Tibial nerve (tissue), 4 donors: ENCODE measurements at places on chromosomes 6 and 20. TPM values are rescaled to one million over a fixed set of nuclear protein-coding genes. Genes with fewer than 3 reads are reported as not detected.

DNA sequence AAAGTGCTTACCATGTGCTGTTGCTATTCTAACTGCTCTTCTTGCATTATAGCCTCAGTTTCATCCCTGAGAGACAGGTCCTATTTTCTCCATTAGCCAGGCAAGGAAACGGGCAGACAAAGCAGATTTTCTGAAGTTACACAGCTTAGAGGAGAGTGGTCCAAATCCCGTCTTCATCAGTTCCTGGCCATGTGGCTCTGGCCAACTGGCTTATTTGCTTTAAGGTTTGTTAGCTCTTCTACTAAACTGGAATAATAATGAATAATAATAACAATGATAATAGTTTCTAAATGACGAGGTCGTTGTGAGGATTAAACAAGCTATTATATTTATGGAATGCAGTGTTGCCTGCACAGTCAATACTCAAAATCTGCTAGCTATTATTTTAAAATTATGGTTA lies 35.8 kb upstream of the BCAS1 start:
- DNase-seq, result no peak

- DNase-seq, result no peak
Observed at GRCh38 chr6:112029045-112029822, 24.7 kb upstream of the CCN6 start.

DNA sequence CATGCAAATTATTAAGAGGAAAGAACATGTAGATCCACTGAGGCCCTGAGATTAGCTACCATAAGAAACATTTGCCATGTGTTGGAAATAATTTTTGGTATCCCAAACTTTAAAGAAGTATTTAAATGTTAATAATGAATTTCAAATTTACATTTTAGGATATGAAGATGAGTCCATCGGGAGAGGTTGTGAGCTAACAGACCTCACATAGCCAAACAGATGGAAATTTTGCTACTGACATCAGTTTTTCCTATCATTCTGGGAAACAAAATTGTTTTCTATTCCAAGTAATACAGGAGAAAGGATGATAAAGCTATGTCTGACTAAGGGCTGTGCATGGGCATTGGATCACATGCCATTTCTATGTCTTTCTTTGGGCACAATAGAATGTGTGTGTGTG lies 809.6 kb downstream of the TENT5A start:
- no peak for DNase-seq

DNA sequence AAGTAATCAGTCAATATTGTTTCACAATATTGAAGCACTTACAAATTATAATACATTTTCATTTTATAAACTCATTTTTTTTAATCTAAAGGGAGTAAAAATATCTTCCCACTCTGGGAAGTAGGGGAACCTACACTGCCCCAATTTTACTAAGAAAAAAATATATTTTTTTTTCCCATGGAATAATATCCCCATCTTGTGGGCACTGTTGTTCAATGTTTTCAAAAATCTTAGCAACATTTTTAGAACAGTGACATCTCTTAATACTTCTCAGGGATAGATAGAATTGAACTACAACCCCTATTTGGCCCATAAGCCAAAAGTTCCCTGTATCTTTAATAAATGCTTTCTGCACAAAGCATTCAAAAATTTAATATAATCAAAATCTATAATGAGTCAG lies 42.9 kb downstream of the ARHGAP18 start:
- DNase-seq, result no peak

The TMC2 gene
- 0.30 TPM for total RNA-seq

The GHRH gene
- not detected for total RNA-seq

DNA sequence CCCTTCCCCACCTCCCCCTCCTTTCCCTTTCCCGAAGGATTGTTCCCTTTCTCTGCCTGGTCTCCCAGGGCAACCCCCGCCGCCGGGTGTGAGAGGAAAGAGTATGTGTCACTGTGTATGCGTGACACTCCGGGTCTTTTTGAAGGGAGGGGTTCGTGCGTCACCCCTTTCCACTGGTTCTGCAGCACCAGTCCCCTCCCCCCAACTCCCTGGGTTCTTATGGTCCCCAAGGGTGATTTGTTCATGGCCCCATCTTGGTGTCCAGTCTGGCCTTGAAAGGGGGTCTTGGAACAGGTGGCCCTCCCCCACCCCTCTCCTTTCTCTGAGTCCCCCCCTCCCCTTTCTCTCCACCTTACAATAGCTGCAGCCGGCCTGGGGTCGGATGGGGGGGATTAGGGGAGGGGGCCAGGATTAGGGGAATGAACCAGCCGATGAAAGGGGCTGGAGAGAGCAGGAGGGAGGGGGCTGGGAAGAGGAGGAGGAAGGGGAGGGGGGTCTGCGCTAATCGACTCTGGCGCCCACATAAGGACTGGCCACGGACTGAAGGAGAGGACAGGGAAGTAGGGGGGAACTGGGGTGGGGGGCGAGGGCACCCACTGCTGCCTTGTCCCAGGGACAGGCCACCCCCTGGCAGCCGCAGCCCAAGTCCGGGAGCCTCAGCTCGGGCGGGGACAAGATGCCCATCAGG lies 1.3 kb upstream of the RING1 start:
- no peak for DNase-seq

GRCh38 chr6:54503144-54503543 lies 194.9 kb downstream of the TINAG start:
- DNase-seq, result no peak

The LRRN4 gene
- not detected for total RNA-seq

The CPNE5 gene
- total RNA-seq, result 2.0 TPM

- no peak for DNase-seq
Observed at GRCh38 chr20:4998160-4998651, 3.1 kb downstream of the SLC23A2 start.

DNA sequence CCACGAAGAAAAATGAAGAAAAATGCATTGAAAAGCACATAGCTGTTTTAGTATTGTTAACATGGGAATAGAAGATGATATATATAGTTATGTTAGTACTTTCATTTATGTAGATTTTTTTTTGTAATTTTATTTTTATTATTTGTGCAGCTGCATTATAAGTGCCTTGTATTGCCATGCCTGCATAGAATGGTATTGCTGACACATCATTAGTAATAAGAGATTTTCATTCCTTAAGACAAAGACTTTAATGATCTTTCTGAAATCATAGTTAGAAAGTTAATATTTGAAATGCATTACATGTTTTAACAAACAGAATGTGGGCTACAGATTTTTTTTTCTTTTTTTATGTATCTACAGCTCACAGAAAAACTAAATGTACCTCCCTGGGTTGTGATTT lies 506.5 kb downstream of the NKAIN2 start:
- no peak for DNase-seq

DNA sequence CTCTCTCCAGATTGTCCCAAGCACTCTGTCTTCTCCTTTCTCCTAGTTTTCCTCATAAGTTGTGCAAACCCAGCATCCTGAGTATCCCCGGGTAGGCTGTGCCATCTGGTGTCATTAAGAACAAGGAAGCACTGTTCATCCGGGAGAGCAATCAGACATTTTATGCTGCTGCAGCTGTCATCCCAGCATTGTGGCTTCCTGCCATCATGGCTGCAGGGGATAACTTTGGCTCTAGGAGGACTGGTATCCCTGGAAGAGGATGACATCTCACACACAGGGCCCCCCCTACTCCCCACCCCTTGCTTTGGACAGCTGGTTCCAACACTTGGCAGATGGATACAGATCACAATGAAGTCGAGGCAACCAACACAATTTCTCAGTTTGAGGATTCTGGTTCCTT lies 1195.1 kb upstream of the MAP3K7 start:
- no peak for DNase-seq

The NR2E1 gene
- not detected for total RNA-seq

DNA sequence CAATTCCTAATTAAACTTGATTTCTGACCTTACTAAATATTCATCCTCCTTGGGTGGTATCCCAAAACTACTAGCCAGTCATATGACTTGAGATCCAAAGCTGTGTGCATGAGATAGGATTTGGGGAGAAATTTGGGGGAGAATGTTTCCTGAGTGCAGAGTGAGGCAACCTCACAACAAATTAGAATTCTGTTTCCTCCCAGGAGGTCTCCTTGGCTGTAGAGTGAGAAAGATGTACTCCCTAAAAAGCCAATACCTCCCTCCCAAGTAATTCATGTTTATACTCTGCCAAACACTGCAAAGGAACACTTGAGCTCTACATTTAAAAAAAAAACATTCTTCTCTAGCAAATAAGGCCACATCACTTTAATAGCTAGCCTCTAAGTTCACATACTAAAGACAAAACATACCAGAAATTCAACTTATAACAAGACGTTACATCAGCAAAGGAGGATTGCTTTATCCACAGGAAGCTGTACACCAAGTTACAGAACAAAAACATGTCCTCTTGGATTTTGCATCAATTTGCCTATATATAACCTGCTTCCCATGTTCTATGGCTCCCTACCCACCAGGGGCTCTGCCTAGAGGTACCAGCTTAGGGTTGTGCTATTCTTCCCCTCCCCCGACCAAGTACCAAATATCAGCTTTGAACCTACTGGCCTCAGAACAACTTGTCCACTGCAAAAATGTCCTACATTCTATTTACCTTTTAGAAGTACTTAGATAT lies 15.4 kb upstream of the TMEM30A start:
- no peak for DNase-seq

The LTA gene
- not detected for total RNA-seq

The GLP1R gene
- total RNA-seq, result 4.2 TPM

The GNAS-AS1 gene
- total RNA-seq, result not detected

The GABRR1 gene
- not detected for total RNA-seq

DNA sequence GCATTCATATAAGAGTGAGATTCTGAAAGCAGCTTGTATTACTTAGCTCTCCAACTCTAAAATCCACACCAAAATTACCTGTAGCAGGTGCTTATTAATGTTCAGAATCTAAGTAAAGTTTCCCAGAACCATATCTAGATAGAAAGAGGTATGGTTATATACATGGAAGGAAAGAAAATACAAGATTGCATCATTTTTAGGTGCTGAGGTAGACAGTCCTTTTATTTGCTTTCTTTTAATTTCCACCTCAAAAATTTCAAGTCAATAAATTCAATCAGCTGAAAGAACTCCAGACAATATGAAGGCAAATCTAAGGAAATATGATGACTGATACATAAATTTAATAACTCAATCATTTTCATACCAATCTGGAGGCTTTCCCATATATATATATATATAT lies 521.9 kb downstream of the PKHD1 start:
- DNase-seq, result no peak

The ZNF512B gene
- 14.1 TPM for total RNA-seq

DNA sequence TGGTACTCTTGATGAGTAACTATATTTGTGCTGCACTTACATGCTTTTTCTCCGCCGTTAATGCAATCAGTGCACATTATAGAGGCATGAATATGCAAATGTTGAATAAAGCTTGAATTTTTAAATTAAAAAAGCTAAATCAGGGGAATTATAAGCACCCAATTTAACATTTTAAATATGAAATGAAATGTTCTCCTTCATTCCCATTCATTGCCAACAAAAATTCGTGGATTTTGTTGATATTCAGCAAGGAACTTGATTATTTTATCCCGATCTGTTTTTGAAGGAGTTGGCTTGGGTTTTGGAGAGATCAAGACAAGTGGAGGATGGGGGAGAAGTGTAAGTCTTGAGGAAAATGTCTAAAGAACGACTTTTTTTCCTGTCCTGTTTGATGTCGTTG lies 318.7 kb upstream of the SOX4 start:
- no peak for DNase-seq

DNA sequence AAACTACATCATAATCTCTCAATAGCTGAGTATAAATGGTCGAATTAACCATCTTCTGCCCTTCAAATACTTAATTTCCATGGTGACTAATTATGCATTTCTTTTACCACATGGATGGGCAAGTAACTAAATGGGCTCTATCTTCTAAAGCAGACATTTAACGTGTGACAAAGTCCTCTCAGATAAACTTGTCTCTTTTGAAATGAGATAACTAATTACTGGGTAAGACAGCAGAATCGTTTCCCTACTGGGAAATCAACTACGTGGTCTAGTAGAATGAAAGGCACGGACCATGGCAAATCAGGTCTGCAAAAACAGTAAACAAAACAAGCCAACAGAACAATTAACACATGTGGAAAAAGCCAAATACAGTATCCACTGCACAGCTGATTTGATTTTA lies 137.7 kb downstream of the BACH2 start:
- DNase-seq, result no peak

The CD2AP gene
- 26.9 TPM for total RNA-seq

DNA sequence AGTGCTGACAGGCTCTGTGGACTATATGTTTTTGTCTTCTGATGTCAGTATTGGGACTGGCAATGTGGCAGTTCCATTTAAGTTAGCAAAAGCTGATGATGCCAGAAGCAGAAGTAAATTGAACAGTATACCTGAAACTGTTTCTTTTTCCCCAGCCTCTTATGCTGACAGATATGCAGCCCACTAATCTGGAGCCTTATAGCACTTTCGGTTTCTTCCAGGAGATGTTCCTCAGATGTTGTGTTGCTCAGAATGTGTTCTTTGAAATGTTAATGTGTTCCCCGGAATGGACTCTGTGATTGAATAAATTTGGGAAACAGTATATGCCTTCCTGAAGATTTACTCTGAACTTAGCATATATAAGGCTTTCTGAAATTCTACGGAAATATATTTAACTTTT lies 80.7 kb upstream of the MRAP2 start:
- DNase-seq, result no peak

The TPX2 gene
- 0.22 TPM for total RNA-seq

DNA sequence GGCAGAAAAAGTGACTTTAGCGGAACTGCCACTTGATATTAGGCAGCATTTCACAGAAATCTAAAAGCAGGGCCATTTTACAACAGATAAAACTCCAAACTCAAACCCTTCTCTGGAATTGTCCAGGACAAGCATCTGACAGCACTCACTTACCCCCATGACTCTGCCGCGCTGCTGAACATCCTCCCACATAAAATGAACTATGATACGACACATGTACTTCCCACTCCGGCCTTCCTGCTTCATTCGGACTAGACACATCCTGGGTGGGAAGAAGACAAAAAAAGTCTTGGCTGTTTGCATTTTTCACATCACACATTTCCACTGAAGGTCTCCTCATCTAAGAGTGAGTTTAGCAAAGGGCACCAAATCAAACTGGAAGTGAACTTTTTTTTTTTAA lies 54.8 kb upstream of the FAM83C start:
- DNase-seq, result no peak

The PLAGL1 gene
- 23.2 TPM for total RNA-seq

DNA sequence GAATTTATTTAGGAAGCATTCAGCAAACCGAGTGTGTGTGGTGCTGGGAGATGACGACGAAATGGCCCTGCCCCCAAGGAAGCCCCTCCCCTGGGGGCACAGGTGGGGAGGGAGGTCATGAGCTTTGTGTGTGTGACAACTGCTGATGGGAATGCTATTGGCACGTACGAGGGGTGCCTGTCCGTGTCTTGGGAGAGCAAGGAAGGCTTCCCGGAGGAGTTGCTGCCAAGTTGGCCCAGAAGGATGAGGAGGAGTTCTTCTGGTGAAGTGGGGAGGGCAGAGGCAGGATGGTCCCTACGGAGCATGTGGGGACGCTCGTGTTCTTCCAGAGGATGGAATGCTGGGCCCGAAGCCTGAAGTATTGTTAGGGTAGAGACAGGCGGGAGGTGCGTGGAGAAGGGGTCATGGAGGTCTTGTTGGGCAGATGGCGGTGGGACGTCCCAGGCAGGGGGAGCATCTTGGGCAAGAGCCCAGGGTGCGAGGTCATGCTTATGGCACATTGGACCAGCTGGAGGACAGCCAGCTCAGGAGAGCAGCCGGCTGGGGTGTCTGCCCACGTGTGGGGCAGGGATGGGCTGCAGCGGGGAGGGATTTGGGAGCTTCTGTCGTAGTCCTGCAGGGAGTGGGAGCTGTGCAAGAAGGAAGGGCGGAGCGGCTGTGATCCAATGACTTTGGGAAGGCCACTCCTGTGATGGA lies 46.1 kb downstream of the SYNJ2 start:
- DNase-seq, result no peak

- no peak for DNase-seq
Observed at GRCh38 chr20:53487461-53488200, 106.0 kb downstream of the ZNF217 start.
